ENCODE measurements at places on chromosomes 12 and 14. TPM values are rescaled to one million over a fixed set of nuclear protein-coding genes. Genes with fewer than 3 reads are reported as not detected.

GRCh38 chr12:6914246-6914946 is at the start of gene ENO2:
Gene ENO2, plus strand, starts transcription at chr12:6914580. Its CDS starts 1,253 bp downstream, at chr12:6915833.
- peak; percentile 74 for DNase-seq

GRCh38 chr12:1660304-1661187 is 30.3 kb upstream of the ADIPOR2 start:
- peak; percentile 87 for DNase-seq

PLEKHD1 gene
- 0.05 TPM for total RNA-seq

- DNase-seq: no peak
Measured at GRCh38 chr12:98595243-98595988, 1.9 kb downstream of the SLC25A3 start.

GRCh38 chr12:12636641-12637040 is 25.0 kb downstream of the CREBL2 start:
- no peak for DNase-seq

ANG gene
- total RNA-seq: 50.0 TPM

- DNase-seq: no peak
Measured at GRCh38 chr12:112261559-112261958, 120.7 kb downstream of the HECTD4 start.

DNA sequence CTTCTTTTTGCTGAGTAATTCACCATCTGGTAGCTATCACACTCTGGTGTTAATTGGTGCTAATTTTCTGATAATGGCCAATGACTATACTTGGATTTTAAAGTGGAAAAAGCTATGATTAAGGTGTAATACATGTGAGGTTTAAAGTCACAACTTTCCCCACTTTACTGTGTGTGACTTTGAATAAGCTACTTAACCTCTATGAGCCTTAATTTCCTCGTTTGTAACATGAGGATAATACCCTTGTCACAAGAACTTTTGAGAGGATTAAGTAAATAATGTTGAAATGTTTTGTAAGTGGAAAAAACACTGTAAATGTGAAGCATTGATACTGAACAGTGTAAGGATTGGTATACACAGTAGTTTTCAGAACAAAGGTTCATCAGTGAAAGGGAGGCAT is 65.3 kb downstream of the MSRB3 start:
- no peak for DNase-seq

GRCh38 chr14:95272057-95272456 is 47.7 kb downstream of the CLMN start:
- DNase-seq: no peak

DNA sequence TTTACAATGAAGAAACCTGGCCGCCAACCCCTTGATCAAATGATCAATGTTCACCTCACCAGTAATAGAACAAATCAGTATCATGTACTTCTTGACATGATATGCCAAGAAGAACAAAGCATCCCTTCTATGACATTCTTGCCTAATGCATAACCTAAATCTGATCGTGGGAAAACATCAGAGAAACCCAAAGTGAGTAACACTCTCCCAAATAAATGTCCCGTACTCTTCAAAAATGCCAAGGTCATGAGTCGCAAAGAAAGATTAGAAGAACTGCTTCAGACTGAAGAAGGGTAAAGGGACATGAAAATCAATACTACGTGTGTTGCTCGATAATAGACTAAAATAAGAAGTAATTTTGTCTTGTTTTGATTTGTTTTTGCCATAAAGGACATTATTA is 11.4 kb upstream of the SLC25A3 start:
- no peak for DNase-seq

GRCh38 chr12:31600252-31600651 is 9.3 kb upstream of the DENND5B start:
- no peak for DNase-seq

DNA sequence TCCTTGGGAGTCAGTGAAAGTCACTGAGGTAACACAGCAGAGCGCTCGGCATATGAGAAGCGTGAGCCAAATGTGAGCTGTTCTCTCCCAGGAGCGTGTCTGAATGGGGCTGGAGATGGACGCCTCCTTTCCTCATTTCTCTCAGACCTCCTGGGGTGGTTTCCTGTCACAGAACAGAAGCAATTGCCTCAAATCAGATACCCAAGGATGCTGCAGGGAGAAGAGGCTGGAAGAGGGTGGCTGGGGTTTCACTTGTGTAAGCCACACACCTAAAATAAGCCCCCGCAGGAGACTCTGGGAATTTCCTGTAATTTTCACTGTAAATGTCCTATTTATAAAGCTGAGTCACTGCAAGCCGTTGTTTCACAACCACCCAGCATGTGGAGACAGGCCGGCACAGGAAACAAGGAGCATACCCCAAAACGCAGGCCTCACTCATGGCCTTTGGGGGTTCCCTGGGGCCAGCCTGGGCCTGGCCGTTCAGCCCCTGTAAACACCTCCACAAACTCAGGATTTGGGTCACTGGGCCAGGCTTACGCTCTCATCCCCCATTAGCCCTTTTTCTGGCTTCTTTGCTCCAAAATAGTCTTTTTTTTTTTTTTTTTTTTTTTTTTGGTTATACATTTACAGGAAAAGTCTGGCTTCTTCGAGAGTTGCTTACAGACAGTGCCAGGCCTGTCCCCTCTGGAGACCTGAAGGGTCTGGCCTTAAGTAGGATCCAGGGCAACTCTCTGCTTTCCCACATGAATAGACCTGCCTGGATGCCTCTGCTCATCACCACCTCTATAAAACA is 55.3 kb downstream of the VCPKMT start:
- DNase-seq: peak; percentile 48

A2ML1 gene
- not detected for total RNA-seq

IL26 gene
- not detected for total RNA-seq

- DNase-seq: no peak
Measured at GRCh38 chr12:51270951-51271518, 820 bp upstream of the SMAGP start.

- no peak for DNase-seq
Measured at GRCh38 chr12:123404581-123404980, 20.6 kb downstream of the KMT5A start.

- no peak for DNase-seq
Measured at GRCh38 chr12:52418576-52419110, 12.5 kb upstream of the KRT82 start.

DNA sequence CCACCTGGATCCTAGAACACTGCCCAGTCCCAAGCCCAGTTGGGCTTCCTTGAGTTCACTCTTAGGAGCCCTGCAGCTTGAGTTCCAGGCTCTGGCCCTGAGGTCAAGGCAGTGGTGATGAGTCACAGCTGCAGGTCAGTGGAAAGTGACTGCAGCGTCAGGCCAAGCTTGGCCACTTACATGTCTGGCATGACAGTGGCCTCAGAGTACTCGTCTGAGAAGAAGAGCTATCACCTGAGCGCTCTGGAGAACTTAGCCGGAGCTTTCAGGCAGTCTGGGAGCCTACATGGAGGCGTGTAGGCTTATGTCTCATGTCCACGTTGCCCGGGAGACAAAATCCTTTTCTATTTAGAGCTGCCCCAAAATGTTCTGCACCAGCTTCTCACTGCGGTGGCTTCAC is 75.6 kb downstream of the ARL6IP4 start:
- no peak for DNase-seq

- no peak for DNase-seq
Measured at GRCh38 chr12:15627995-15628945, 160.9 kb downstream of the EPS8 start.

SRRM4 gene
- 0.27 TPM for total RNA-seq

GRCh38 chr14:70023871-70024270 is 144.7 kb downstream of the SMOC1 start:
- no peak for DNase-seq

DNA sequence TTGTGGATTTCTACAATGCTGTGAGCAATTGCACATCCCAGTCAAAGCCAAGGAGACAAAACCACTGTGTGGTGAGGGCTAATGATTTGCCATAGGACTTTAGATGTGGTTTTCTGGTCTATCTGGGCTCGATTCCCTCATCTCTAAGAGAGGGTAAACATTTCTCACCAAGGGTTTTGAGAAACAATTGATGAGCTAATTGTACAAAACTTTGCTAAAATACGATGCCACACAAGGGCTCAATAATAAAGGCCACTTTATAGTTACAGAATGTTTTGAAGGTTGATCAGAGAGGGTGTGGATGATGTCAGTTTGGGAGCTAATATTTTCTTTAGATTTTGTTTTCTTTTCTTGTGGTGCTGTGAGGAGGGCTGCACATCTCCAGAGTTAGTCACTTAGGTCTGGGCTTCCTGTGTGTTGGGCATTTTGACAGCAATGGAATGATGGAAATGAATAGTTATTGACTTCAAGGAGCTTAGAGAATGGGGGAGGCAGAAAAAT is 60.8 kb upstream of the SLC38A4 start:
- DNase-seq: no peak

- no peak for DNase-seq
Measured at GRCh38 chr12:124147575-124147974, 147.3 kb upstream of the RFLNA start.

GDF3 gene
- not detected for total RNA-seq

DNA sequence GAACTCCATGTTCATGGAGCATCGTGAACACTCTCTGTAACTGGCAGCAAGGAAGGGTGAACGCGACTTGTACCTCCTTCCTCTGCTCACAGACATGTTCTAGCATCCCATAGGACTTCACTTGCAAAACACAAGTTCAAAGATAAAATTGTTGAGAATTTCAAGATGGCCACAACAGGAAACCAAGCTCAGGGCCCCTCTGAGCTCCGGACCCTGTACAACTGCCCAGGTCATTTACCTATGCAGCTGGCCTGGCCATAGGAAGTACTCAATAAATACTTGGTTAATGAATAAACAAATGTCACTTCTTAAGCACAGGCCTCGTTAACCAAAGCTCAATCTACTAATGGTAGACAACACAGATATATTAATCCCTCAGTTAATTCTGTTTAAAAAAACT is 11.7 kb upstream of the PPP4R4 start:
- no peak for DNase-seq

DNA sequence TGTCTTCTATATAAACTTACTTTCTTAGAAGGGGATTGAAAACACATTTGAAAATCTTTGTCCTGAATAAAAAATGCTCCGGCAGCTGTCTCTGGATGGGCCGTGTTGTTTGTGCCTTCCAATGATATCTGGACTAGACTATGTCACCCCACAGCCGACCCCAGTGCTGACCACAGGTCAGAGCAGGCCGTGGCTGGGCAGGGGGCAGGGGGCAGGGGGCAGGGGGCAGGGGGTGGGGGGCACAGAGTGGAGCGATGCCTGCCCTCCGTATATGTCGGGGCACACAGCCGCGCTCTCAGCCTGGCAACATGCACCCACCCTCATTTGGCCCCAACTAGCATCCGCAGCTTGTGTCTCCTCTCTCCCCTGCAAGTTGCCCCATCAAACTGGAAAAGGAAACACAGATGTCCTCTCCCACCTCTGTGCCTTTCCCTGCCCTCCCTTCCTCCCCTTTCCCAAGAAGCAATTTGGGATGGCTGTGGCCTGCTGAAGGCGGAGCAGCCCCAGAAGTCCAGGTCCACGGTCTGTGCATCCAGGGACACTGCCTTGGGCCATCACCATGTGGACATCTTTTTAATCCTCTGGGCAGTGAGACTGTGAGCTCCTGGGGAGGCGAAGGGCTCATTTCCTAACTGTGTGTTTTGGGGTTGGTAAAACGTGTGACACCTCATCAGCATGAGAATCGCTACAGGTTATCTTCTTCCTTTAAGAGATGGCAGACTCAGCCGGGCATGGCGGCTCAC is 295.7 kb upstream of the RTL1 start:
- DNase-seq: no peak

- DNase-seq: no peak
Measured at GRCh38 chr14:51283402-51284085, 43.5 kb downstream of the TMX1 start.

GRCh38 chr12:131510431-131510830 is 200.5 kb upstream of the SFSWAP start:
- no peak for DNase-seq

GRCh38 chr14:55936691-55937090 is 181.5 kb upstream of the PELI2 start:
- no peak for DNase-seq

L3HYPDH gene
- total RNA-seq: 8.7 TPM

- no peak for DNase-seq
Measured at GRCh38 chr14:22039938-22040780, 366.5 kb upstream of the OR4E1 start.

DNA sequence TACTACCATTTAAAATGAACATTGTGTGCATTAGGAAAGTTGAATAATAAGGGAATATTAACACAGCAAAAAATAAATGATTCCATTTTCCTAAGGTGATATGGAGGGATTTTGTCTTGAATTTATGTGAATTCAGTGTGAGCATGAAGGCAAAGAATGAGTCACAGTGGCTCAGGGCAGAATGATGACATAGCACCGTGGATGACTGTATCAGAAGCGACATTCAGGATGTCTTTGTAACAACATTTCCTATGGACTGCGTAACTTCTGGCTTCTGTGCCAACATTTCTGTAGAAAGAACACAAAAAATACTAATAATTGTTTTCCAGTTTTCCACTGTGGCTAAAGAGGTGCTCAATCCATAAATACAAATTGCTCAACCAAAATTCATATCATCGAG is 54.6 kb downstream of the TTC8 start:
- DNase-seq: no peak

TRMT61A gene
- total RNA-seq: 10.0 TPM

HOXC10 gene
- total RNA-seq: not detected

GRCh38 chr14:67457782-67458181 is 30.7 kb downstream of the TMEM229B start:
- no peak for DNase-seq

GRCh38 chr14:90295870-90296516 is 35.7 kb downstream of the NRDE2 start:
- DNase-seq: no peak

TRAF3 gene
- 20.8 TPM for total RNA-seq

SERPINA1 gene
- total RNA-seq: 278 TPM
